ENCODE measurements at places on chromosomes 1 and 21. TPM values are rescaled to one million over a fixed set of nuclear protein-coding genes. Genes with fewer than 3 reads are reported as not detected.
A peak's percentile ranks its signal among the peaks of the same experiment; 100 is the strongest.

DNA sequence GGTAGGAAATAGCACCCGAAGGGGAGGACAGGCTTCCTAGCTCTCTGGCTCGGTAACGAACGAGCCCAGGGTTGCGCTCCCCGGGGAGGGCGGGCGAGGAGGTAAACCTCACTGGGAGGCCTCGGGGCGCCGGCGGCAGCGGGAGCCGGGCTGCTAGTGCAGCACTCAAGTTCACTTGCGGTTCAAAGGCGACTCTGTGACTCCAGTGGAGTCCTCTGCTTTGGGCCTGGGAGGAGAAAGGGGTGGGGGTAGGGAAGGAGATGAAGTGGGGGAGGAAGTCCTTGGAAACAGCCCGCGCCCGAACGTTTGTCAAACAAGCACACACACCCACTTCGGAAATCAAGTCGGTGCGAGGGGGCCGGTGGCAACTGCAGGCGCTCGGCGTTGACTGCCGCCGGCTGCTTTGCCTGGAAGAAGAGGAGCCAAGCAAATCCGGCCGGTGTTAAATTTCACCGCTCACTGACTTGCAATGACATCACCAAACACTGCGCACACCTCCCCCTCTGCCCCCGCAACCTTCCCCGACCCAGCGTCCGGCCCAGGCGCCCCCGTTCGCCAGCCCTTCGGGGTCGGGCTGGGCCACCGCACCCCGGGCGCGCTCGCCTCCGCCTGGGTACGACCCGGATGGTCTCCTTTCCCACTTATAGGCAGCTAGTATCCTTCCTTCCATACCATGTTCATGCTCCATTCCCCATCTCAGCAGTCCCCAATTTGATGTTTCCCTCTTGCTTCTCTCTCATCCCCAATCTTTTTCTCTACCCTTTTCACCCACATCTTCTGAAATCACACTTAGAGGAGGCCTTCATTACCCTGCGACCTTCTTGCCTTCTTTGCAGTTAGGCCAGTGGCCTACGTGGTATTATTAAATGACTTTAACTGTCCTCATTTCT, at the start of gene COL24A1:
COL24A1 (minus strand) TSS at position 207 of the 890 bp plus-strand sequence. CDS start 376 bp downstream, outside the sequence.
- H3K4me3 ChIP-seq: peak within 1 kb of the TSS; percentile 76
- peaks cover 13% of the 10 kb centered on the region for H3K4me1 ChIP-seq
- no peaks in the 10 kb centered on the region for H3K36me3 ChIP-seq
- H3K27ac ChIP-seq: no peak within 1 kb of the TSS
- H3K27me3 ChIP-seq: peaks cover 52% of the 10 kb centered on the region

- no peak overlapping the region for H3K27ac ChIP-seq
- H3K36me3 ChIP-seq: no peaks in the 10 kb centered on the region
- H3K27me3 ChIP-seq: 0 out of 2 replicates have a peak, but pooled peaks cover 3% of the 10 kb centered on the region
These were observed 43.1 kb upstream of the IGSF21 start for GRCh38 chr1:18064534-18064933.

GRCh38 chr1:154767315-154768240, 102.5 kb downstream of the KCNN3 start:
- H3K4me3 ChIP-seq: no peak overlapping the region
- no peak overlapping the region for H3K27ac ChIP-seq
- DNase-seq: no peak
- H3K36me3 ChIP-seq: no peaks in the 10 kb centered on the region
- H3K4me1 ChIP-seq: no peaks in the 10 kb centered on the region
- H3K27me3 ChIP-seq: no peaks in the 10 kb centered on the region

DNA sequence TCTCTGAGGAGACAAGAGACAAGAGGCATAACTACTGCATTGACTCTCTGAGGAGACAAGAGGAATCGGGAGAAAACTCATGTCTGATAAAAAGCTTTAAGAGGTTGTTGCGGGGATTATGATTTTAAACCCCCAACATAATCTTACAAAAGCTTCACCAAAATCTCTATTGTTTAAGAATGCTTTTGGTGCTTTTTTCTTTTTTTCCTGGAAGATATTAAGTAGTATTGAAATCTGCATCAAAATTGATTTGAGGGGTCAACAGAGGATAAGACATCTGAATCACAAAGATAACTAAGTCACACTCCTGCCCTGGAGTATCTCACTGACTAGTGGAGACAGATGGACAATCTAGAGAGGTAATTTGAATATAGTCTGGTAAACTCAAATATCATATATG, 115.6 kb upstream of the MROH9 start:
- H3K27me3 ChIP-seq: no peaks in the 10 kb centered on the region
- H3K4me3 ChIP-seq: no peak overlapping the region
- no peaks in the 10 kb centered on the region for H3K36me3 ChIP-seq
- DNase-seq: no peak
- no peak overlapping the region for H3K27ac ChIP-seq

DNA sequence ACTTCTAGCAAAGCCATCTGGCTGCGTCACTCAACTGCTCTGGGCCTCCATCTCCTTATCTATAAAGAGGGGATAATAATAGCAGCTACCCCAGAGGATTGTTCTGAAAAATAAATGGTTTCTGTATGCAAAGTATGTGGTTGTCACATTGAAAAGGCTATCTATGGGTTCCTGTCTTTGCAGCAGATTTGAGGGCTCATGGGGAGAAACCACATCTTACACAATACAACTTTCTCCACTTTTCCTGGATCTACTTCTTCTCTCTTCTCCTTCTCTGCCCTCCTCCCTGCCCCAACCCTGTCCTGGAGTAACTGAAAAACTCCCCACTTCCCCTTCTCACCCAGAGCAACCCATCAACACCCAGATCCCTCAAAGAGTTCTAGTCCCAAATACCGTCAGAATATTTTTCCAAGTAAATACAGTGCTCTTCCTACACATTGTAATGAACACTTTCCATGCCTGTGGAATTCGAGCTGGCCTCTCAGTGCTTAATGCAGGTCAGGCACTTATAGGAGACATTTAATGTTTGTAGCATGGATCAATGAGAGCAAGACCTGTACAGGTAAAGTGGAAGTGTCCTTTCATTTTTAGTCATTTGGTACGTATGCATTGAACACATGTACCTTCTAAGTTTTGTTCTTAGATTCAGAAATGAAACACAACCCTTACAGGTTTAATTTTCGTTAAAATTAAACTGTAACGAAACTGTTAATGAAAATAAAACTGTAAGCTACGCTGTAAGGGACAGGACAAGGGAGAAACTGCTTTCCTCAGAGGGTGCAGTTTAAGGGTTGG, 131.9 kb downstream of the AK5 start:
- H3K27ac ChIP-seq: no peak overlapping the region
- no peak overlapping the region for H3K4me3 ChIP-seq
- H3K27me3 ChIP-seq: no peaks in the 10 kb centered on the region

GRCh38 chr21:38330666-38331065, 73.9 kb downstream of the KCNJ15 start:
- H3K36me3 ChIP-seq: no peaks in the 10 kb centered on the region
- H3K4me3 ChIP-seq: no peak overlapping the region
- no peak overlapping the region for H3K27ac ChIP-seq
- peaks cover 6% of the 10 kb centered on the region for H3K4me1 ChIP-seq

DNA sequence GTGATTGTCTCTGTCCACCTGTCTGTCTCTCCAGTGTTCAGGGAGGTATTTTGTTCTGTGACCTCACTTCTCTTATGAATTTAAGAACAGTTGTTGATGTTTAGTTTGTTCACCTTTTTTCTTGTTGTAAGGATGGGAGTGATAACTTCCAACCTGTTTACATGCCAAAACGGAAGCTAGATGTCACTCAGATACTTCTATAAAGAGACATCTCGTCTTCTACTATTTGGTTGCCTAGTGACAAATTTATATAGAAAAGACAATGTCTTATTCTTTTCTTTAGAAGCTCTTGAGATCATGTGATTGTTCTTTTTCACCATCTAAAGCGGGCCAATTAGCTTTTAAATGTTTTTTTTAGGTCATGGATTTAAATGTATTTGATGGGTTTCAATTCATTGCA, 33.8 kb downstream of the PRSS38 start:
- no peaks in the 10 kb centered on the region for H3K4me1 ChIP-seq
- DNase-seq: no peak
- H3K4me3 ChIP-seq: no peak overlapping the region
- H3K27ac ChIP-seq: no peak overlapping the region
- H3K27me3 ChIP-seq: no peaks in the 10 kb centered on the region

DNA sequence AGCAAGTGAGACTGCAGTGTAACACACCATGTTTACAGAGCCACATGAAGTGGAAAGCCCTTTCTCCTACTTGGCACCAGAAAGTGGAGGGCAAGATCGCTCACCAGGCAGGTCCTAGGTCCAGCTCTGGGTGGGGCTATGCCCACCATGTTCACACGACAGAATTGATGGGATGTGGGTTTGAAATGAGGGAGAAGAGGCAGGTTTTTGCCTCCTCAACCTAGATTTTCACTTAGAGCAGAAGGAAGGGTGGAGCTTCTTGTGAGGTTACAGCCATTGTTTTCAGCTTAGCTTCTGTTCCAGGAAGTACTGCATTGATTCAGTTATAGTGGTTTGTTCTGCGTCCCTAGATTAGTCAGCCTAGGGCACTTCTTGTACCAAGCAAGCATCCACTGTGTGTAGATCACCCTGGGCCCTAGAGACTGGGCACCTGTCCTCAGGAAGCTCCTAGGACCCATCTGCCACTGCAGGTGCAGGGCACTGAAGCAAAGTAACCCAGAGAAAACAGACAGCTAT, 2.3 kb downstream of the CD53 start:
- H3K4me1 ChIP-seq: peaks cover 9% of the 10 kb centered on the region
- no peaks in the 10 kb centered on the region for H3K27me3 ChIP-seq
- H3K4me3 ChIP-seq: no peak overlapping the region
- no peak overlapping the region for H3K27ac ChIP-seq
- DNase-seq: no peak
- H3K36me3 ChIP-seq: no peaks in the 10 kb centered on the region

DNA sequence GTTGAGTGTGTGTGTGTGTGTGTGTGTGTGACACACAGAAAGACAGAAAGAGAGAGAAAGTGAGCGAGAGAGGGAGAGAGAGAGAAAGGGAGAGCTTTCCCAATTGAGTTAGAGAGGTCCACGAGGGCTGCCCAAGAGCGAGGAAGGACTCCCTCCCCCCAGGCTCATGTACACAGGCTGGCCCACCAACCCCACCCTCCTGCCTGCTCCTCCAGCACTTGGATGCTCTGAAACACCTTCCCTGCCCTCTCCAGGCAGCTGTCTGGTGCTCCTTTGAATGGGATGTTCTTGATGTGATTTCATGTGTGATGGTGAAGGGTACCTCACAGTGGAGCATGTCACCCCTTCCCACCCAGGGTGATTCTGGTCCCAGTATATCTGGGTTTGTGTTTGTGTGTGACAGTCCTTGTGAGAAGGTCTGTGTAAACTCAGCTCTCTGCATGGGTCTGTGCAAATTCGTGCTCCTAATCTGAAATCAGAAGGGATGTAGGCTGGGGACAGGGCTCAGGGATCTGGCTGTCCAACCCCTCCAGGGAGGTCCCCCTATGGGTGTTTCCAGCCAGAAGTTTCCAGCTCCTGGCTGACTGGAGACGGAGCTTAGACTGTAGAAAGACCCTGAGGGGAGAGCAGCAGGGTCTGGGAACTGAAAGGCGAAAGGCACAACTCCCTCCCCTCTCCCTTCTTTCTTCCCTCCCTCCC, 6.8 kb upstream of the PEAR1 start:
- H3K4me1 ChIP-seq: peaks cover 20% of the 10 kb centered on the region
- H3K27ac ChIP-seq: no peak overlapping the region
- H3K4me3 ChIP-seq: peak overlapping the region; percentile 38
- no peaks in the 10 kb centered on the region for H3K36me3 ChIP-seq

GRCh38 chr1:168728473-168729404, at the start of gene DPT:
Gene DPT, minus strand, starts transcription at chr1:168729206. Its CDS starts 32 bp downstream, at chr1:168729174.
- no peaks in the 10 kb centered on the region for H3K4me1 ChIP-seq
- H3K27me3 ChIP-seq: no peaks in the 10 kb centered on the region
- DNase-seq: no peak

GRCh38 chr1:227793948-227794816, 21.3 kb upstream of the PRSS38 start:
- no peaks in the 10 kb centered on the region for H3K36me3 ChIP-seq
- peak; percentile 84 for DNase-seq
- H3K27me3 ChIP-seq: peaks cover 10% of the 10 kb centered on the region
- H3K4me3 ChIP-seq: no peak overlapping the region

- H3K36me3 ChIP-seq: no peaks in the 10 kb centered on the region
- H3K27ac ChIP-seq: no peak overlapping the region
- DNase-seq: no peak
- H3K4me1 ChIP-seq: peaks cover 4% of the 10 kb centered on the region
- no peaks in the 10 kb centered on the region for H3K27me3 ChIP-seq
These were observed 91.7 kb downstream of the C1orf94 start for GRCh38 chr1:34268311-34268954.

DNA sequence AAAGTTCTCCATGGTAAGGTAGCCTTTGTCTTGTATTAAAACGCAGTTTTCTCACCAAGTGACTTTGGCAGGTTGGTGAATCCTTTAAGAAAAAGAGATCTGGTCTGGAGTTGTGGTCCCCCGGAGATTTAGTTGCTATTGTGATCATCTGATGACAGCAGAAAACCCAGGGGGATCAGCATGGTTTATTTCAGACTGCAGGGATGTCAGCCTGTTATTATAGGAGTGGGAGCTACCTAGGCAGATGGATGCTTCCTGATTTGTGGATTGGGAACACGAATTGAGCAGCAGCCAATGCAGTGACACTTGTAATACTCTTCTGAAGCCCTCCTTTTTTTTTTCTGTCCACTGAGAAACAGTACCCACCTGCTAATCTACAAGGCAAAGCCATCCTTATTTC, 150.2 kb downstream of the ST6GALNAC3 start:
- no peak for DNase-seq
- no peaks in the 10 kb centered on the region for H3K27me3 ChIP-seq
- H3K4me1 ChIP-seq: peaks cover 32% of the 10 kb centered on the region
- H3K4me3 ChIP-seq: no peak overlapping the region
- no peaks in the 10 kb centered on the region for H3K36me3 ChIP-seq
- H3K27ac ChIP-seq: no peak overlapping the region

- H3K27me3 ChIP-seq: no peaks in the 10 kb centered on the region
- H3K36me3 ChIP-seq: no peaks in the 10 kb centered on the region
- H3K4me3 ChIP-seq: no peak overlapping the region
- no peak for DNase-seq
- H3K4me1 ChIP-seq: no peaks in the 10 kb centered on the region
- no peak overlapping the region for H3K27ac ChIP-seq
These were observed 7.3 kb downstream of the SYNC start for GRCh38 chr1:32695098-32695904.

- H3K27me3 ChIP-seq: no peaks in the 10 kb centered on the region
- no peak overlapping the region for H3K27ac ChIP-seq
- H3K4me1 ChIP-seq: no peaks in the 10 kb centered on the region
- no peak for DNase-seq
- no peak overlapping the region for H3K4me3 ChIP-seq
These were observed 135.9 kb upstream of the KCNK2 start for GRCh38 chr1:214946615-214947014.

GRCh38 chr21:14557413-14557812, 11.3 kb upstream of the SAMSN1 start:
- H3K36me3 ChIP-seq: 0 out of 2 replicates have a peak, but pooled peaks cover 6% of the 10 kb centered on the region
- H3K4me1 ChIP-seq: peaks cover 4% of the 10 kb centered on the region
- DNase-seq: no peak

- no peaks in the 10 kb centered on the region for H3K36me3 ChIP-seq
- H3K27ac ChIP-seq: no peak overlapping the region
- no peak for DNase-seq
- peaks cover 37% of the 10 kb centered on the region for H3K4me1 ChIP-seq
These were observed 858 bp downstream of the BRINP3 start for GRCh38 chr1:190476806-190477205.

The OR2T35 gene
- total RNA-seq: not detected

The CFHR3 gene
- total RNA-seq: 2.0 TPM

The PTGFRN gene
- 21.8 TPM for total RNA-seq

The AMY2B gene
- total RNA-seq: 1.3 TPM

The COL8A2 gene
- total RNA-seq: 5.0 TPM

The SLC30A7 gene
- total RNA-seq: 22.5 TPM

The FMO2 gene
- total RNA-seq: not detected

The HES2 gene
- 1.2 TPM for total RNA-seq

The PIGR gene
- total RNA-seq: not detected

The KLHDC9 gene
- 6.3 TPM for total RNA-seq
